A673 (cell line): ENCODE measurements at places on chromosomes 11 and 22.

DNA sequence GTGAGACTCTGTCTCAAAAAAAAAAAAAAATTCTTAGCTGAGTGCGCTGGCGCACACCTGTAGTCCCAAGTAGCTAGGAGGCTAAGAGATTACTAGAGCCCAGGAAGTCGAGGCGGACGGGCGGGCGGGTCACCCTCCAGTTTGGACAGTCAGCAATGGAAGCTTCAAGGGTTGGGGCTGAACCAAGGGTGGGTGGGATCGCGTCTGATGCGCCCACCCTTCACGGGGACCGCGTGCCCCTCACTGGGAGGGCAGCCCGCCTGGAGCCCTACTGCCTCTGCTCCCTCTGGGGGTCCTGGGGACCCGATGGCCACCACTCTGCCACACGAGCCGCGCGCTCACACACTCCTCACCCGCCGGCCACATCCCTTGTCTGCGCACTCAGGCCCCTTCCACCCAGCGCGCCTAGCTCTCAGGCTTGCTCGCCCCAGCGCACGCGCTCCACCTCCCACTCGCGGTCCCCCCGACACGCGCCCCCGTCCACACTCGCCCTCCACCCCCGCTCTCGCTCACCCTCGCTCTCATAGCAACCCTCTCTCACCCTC, 494 bp downstream of the CHID1 start:
- DNase-seq: no peak

- no peak for DNase-seq
Measured at GRCh38 chr11:96112192-96113128, 188.6 kb upstream of the MTMR2 start.

DNA sequence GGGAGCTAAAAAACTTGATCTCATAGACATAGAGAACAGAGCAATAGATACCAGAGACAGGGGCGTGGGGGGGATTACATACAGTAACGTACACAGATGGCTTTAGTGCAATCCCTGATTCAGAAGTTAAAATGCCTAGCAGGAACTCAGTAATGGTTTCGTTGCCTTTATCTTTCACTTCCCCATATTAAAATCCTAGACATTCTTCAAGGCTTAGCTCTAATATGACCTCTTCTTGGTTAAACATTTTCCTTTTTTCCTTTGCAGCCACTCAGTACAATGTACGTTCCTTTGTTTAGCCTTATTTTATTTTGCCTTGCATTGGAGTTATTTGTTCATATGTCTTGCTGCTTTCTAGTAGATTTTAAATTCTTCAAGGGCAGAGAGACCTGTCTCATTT, 104.9 kb downstream of the C11orf87 start:
- DNase-seq: no peak

GRCh38 chr11:77418155-77418970, 55.5 kb downstream of the PAK1 start:
- no peak for DNase-seq

DNA sequence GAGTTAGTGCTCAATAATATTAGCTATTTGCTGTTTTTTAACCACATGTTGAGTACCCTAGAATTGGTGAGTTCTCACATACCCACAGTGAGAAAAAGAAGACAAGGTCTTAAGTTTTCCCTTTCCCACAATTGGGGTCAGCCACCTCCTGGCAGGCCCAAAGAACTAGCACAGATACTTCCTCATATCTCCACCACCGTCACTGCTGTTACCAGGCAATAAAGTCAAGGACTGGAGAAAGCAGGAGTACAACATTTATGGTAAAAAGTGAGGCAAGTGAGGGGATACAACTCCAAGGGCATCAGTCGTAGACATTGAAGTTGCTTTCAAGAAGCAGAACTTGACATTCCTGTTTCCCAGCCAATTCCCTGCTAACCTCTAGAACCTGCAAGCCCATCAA, 19.6 kb downstream of the ELP4 start:
- DNase-seq: no peak

GRCh38 chr11:79090191-79090705, 350.6 kb downstream of the TENM4 start:
- DNase-seq: no peak

- no peak for DNase-seq
Measured at GRCh38 chr22:48654492-48654891, 1173.2 kb downstream of the BRD1 start.

GRCh38 chr11:128302425-128303186, 284.8 kb downstream of the ETS1 start:
- no peak for DNase-seq

DNA sequence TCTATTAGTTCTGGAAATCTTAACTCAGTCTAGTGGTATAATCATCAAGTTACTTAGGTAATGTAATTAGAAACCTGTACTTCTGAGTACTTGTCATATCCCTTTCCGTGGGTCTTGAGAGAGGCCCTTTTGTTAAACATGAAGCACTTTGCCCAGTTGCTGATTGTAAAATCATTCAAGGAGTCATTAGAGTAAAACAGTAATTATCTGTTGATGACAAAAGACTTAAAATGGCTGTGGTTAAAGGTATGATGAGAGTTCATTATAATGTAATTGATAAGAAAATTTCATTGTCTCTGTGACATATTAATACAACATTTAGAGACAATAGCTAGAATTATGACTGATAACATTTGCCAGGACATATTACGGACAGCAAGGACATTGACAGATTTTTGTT, 34.3 kb downstream of the PRR5L start:
- DNase-seq: no peak

- DNase-seq: no peak
Measured at GRCh38 chr22:17009640-17010291, 1.7 kb upstream of the GAB4 start.

DNA sequence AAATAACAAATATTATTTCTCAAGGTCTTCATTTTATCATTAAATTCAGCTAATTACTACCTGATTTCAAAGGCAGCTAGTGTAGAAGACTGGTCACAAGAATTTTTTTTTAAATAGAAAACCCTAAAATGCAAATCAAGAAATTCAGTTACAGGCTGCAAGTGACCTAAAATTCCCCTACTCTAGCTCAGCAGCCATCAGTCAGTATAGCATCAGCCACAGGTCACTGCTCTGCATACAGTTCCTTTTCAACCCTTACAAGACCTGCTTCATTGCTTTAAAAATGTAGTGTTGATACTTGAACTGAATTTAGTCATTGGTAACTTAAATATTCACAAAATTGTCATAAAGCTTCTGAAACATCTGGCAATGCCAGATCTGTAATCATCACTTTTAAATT, 9.5 kb upstream of the B3GNT6 start:
- DNase-seq: no peak

- DNase-seq: no peak
Measured at GRCh38 chr22:17903564-17904295, 120.6 kb downstream of the MICAL3 start.

GRCh38 chr11:70255477-70256116, 14.9 kb upstream of the PPFIA1 start:
- DNase-seq: peak; percentile 62

GRCh38 chr11:41301023-41301422, 158.4 kb downstream of the LRRC4C start:
- DNase-seq: peak; percentile 27

GRCh38 chr11:48101044-48101733, 115.4 kb upstream of the OR4B1 start:
- DNase-seq: no peak

DNA sequence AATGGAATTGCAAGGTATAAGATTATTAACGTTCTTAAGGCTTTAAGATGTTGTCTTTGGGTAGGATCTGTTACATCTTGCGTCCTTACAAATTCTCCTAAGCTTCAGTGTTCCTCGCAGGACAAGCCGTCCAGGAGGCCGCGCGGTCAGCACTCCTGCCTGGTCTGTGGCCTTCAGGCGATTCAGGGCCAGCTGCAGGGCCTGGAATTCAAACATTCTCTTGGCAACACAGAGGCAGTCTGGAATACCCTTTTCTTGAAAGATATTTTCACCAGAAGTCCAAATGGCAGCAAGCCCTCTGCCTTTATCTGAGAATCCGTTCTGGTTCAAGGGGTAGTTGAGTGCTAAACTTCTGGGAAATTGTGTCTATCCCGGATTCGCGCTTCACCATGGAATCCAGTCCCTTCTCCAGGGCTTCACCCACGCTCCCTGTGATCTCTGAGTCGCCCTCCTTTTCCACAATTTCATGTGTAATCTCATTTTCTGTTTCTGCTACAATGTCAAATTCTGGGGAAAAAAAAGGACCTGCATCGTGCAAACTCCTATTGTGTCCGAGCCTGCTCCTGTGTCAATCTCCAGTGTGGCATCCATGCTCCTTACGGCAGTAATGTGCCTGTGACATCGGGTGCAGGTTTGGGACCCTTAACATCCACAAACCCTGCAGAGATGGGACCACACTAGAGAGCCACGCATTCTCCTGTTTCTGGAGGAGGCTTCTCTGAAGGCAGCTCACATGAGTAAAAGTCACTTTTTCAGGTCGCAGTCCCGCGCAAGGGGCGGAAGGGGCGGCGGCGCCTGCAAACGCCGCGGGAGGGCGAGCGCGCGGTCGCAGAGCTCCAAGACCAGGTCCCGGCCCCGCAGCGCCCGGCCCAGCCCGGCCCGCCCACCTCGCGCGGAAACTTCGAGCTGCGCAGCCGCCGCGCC, 25.4 kb upstream of the SORL1 start:
- DNase-seq: no peak

GRCh38 chr22:38110008-38110862, at the start of gene BAIAP2L2:
Gene BAIAP2L2 (minus strand): TSS chr22:38110684. CDS start chr22:38110525, 159 bp downstream.
- DNase-seq: no peak

GRCh38 chr11:12106501-12106900, 3.9 kb upstream of the MICAL2 start:
- no peak for DNase-seq

- DNase-seq: peak; percentile 92
Measured at GRCh38 chr11:75241036-75241905, 697 bp downstream of the TPBGL start.

DNA sequence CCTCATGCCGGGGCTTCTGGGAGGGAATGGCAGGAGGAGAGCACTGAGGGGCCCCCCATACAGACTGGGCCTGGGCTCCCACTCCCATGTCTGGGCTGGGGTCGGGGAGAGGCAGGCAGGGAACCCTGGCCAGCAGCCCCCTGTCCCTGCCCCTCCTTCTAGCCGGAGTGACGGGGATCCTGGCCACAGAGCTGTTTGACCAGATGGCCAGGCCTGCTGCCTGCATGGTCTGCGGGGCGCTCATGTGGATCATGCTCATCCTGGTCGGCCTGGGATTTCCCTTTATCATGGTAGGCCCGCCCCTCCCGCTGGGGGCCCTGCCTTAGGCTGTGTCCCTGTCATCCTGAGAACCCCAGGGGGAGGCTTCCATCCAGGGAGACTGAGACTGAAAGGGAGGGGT, 10.0 kb upstream of the MIF start:
- DNase-seq: no peak

DNA sequence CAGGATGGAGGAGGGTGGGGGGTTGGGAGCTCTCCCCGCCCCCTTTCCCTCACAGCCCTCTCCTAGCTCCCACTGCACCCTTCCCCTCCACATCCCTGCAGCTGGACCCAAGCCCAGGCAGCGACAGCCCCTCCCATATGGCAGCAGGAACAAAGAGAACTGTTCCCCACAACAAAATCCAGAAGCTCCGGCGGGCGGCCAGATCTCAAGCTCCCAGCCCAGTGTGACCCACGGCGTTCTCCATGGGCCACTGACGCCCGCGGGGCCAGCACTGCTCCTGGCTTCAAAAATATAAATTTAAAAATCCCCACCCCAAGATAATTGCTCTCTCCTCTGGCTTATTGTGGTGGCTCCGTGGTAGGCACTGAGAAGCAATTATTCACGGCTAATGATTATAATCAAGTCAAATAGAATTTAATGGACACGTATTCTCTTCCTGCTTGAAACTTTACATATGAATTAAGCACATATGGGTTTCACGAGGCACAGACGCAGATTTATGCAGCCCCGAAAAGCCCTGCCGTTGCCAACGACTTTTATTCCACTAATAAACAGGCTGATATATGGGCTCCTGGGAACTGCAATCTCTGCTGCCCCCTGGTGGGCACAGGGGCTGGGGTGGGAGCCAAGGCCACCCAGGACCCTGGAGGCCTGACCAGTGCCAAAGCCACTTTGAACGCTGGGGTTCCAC, 17.5 kb downstream of the MACROD1 start:
- DNase-seq: peak; percentile 94

DNA sequence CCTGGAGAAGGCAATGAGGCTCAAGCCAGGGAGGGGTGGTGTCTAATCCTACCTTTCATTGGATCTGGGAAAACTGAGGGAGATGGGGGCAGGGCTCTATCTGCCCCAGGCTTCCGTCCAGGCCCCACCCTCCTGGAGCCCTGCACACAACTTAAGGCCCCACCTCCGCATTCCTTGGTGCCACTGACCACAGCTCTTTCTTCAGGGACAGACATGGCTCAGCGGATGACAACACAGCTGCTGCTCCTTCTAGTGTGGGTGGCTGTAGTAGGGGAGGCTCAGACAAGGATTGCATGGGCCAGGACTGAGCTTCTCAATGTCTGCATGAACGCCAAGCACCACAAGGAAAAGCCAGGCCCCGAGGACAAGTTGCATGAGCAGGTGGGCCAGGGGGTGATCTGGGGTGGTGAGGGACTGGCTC, at the start of gene FOLR1:
Gene FOLR1, plus strand, starts transcription at position 180 of the 421 bp plus-strand sequence. Its CDS starts 34 bp downstream, at position 214.
- no peak for DNase-seq

- no peak for DNase-seq
Measured at GRCh38 chr22:27153386-27153785, 496.0 kb downstream of the MIAT start.

DNA sequence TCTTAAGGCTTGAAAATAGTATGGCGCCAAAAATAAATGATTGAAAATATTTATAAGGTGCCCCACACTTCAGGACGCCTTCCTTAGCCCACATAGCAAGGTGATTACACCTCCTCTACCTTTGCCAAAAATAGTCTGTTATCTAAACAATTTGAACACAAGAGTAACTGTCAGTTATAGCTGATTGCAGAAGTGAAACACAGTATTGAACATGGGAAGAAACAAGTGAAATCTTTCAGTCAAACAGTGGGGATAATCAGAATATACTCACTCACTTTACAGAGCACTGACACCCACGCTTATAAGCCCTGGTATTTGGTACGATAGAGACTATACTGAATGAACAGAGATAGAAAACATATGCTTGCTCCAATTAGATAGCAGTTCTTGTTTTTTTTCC, 203.1 kb downstream of the RAB38 start:
- DNase-seq: no peak

GRCh38 chr11:1219446-1219833, 3.4 kb upstream of the MUC5B start:
- DNase-seq: no peak

- DNase-seq: peak; percentile 82
Measured at GRCh38 chr11:111422494-111423249, 43.6 kb upstream of the POU2AF1 start.
